ENCODE measurements at places on chromosomes 1 and 21.

DNA sequence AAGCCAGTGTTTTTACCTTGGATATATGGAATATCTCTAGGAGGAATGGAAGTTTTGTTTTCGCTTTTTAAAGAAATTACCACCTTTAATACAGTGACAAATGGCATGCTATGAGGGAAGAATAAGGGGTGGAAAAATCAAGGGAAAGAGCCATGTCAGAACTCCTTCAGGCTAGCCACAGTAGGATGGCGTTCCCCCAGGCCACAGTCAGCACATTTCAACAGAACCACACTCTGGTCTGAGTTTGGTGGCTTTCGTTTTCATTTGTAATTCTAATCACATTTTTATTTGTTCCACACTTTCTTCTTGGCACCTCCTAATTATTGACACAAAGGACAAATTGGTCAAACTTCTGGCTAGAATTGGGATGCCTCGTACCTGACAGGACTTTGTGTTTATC, 60.3 kb upstream of the RCOR3 start:
- DNase-seq = no peak

DNA sequence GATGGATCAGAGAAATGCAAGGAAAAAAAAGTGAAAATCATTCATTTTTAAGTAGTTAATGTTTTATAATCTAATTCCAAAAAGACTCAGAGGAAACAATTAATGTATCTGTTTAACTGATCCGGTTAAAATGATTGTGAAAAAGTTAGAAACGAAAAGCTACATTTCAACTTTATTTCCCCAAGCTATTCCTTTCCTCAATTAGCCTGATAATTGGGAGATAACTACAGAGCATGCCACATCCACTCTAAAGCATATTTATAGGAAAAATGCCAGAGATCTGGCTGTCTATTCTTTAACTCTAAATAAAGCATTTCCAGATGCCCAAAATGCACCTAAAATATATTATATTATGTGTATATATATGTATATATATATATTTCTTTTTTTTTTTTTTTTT, 35.9 kb upstream of the XPR1 start:
- no peak for DNase-seq

GRCh38 chr1:175687622-175688415, 55.6 kb downstream of the TNR start:
- no peak for DNase-seq

DNA sequence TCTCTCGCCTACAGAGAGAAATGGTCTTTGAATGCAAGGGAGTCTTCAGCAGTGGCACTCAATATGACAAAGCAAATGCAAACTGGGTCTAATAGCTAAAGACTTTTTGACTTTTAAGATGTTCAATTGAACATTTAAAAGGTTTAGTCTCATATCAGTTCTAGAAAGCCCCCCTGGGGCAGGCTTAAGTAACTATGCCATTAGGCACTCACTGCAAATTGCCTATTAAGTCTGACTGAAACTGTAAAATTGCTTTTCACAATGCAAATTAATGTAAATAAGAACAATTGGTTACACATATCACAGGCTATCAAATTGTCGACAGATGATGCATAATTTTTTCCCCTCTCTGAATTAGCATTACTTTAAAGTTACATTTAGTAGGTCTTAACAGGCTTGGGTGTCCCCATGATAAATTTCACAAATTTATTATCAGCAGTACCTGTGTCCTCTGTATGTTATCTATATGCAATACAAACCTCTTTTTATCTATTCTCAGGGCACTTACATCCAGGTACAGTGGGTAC, 329.1 kb downstream of the LRRIQ3 start:
- DNase-seq = no peak

DNA sequence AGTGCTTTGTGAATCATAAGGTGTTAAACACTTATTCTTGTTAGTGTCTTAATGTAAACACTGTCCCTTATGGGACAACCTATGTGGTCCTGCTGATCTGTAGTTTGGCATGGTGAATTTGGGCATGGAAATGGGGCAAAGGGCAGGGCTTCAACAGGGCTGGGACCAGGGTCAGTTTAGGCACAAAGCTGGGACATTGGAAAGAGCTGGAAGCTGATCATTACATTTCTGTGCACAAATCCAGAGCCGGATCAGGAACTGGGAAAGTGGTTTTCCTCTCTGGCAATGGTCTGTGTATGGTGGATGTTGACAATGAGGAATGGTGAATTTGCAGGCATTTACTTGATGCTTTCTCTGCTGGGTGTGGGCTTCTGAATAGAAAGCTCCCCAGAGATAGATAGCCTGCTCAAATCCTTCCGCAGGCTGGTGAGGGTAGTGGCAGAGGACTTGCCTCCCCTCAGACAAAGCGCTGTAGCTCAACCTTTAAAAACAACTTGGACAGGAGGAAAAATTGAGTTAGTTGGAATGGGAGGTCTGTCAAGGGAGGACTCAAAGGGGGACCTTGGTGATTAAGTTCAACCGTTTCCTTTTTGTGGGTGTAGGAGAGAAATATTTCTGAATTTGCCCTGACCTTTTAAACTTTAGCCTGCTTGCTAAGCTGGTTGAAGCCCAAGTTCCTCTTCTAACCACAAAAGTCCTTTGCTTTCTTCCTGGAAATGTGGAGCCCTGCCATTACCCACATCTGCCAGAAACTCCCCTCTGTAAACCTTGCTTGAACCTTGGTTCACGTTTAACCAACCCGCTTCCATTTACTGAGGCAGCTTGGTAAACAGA, 35.3 kb downstream of the HLX start:
- no peak for DNase-seq

DNA sequence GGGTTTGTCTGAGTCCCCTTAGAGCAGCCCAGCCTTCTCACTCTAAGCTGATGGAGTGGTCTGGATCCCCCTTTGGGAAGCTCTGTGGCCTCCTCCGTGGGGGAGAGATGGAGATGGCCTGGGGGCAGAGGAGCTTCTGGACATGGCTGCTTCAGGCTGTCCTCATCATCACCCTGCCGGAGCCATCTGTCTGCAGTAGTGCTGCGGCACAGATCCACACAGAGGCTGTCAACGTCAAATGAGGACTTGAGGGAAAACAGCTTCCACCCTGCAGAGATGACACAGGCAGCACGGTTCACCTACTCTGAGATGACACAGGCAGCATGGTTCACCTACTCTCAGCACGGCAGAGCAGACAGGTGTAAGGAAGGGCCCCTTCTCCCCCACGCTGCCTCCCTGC, 134.3 kb downstream of the IGSF21 start:
- no peak for DNase-seq

DNA sequence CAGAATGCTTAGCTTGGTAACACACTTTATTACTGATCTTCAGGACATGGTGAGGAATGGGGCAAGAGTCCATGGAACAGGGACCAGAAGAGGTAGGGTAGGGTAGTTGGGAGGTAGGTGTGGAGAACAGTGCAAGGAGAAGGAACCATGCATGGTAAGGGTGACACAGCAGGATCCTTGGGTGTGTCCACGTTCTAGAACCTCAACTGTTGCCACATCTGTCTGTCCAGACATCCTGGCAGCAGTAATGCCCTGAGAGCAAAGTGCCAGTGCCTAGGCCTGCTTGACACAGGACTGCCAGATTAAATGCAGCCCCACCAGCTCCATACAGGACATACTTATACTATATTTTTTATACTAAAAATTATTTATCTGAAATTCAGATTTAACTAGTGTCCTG, 13.9 kb downstream of the DMAP1 start:
- no peak for DNase-seq

- DNase-seq = no peak
These were observed 42.4 kb downstream of the FBXO2 start for GRCh38 chr1:11611638-11612327.

- DNase-seq = no peak
These were observed 436.8 kb downstream of the CAMTA1 start for GRCh38 chr1:7221826-7222694.

- DNase-seq = no peak
These were observed 54.9 kb downstream of the AK5 start for GRCh38 chr1:77336729-77337128.

- no peak for DNase-seq
These were observed 41.6 kb downstream of the ARHGEF16 start for GRCh38 chr1:3495776-3496745.

DNA sequence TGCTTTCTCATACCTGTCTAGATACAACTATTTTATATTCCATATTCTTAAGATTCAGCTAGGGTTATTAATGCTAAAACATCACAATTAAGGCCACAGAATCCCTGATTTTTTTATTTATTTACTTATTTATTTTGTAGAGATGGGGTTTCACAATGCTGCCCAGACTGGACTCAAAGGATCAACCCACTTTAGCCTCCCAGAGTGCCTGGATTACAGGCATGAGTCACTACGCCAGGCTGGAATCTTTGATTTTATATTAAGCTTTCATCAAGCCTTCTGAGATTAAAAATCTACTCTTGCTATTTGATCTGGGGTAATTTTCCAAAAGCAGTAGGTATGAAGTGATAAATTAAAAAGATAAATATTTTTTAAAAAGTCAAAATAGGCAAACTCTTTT, 38.9 kb downstream of the MCOLN2 start:
- no peak for DNase-seq

DNA sequence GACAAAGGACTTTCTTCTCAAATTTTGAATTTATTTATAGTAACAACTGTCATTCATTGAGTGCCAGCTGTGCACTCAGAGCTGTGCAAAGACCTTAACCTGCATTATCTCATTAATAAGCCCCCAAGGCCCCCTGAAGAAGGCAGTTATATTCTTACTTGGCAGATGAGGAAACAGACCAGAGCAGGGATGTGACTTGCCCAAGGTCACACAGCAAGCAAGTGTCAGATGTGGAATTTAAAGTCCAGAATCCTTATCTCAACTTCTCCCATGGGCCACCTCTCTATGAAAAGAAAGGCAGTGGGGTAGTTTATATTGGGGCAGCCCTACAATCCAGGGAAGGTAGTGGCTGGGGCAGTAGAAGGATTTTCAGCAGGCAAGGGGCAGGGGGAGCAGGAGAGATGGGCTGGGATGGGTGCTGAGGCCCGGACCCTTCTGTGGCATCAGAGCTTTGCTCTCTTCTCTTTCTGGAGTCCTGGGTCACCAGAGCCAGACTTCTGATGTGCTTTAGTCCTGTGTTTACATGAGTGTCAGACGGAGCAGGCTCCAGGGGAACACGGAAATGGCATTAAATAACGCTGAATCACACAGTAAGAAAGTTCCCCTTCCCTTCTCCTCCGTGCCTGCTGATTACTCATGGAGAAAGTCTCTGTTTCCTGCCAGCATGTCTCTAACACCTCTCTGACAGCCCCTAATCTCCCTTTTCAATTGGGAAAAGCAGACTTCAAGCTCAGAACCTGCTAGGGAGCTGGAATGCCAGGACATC, 39.5 kb downstream of the EPHB2 start:
- DNase-seq = no peak

DNA sequence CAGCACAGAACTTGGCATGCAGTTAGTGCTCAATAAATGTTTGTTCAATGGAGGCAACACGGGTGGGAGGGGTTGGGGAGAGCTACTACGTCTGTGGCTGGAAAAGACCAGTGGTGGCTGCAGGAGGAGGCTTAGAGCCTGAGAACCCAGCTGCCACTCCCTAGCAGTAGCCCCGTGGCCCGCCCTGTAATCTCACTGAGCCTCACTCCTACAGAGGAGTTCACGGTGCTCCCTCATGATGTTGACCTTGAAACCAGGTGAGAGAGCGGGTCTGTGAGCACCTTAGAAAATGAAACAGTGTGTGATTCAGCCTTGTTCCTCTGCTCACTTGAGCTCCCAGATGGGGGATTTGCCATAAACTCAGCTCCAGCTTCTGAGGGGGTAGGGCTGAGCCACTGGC, 299.6 kb downstream of the NPHP4 start:
- no peak for DNase-seq

DNA sequence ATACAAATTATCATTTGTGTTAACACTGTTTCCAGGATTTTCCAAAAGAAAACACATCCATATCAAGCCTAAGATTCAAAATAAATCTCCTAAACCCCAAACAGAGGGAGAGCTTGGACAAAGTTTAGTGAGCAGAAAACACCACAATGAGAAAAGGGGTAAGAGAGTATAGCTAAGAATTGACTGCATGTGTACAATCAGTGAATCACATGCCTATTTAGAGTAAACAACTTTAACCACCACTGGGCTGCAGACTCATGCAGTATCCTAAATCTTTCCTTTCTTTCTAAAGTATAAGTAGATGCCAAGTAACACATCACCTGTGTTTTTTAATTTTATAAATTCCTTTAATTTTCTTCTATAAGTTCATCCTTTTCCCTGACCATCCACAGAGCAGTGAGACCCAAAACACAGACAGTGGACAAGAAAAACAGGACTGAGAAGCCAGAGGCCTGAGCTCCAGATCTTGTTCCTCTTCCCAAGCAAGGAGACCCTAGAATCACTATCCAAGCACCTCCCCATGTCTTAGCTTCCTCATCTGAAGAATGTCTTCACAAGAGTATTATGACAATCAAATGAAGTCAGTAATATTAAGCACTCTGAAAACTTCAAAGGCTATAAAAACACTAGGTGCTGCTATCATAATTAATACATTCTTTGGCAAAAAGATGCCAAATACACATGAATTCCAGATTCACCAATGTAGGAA, 93.1 kb downstream of the VAV3 start:
- no peak for DNase-seq

All from germinal center (tissue), 1 donor.